ENCODE measurements at places on chromosomes 13 and 19.

- DNase-seq = no peak
Observed at GRCh38 chr13:62626771-62627170, 1211.1 kb upstream of the PCDH20 start.

DNA sequence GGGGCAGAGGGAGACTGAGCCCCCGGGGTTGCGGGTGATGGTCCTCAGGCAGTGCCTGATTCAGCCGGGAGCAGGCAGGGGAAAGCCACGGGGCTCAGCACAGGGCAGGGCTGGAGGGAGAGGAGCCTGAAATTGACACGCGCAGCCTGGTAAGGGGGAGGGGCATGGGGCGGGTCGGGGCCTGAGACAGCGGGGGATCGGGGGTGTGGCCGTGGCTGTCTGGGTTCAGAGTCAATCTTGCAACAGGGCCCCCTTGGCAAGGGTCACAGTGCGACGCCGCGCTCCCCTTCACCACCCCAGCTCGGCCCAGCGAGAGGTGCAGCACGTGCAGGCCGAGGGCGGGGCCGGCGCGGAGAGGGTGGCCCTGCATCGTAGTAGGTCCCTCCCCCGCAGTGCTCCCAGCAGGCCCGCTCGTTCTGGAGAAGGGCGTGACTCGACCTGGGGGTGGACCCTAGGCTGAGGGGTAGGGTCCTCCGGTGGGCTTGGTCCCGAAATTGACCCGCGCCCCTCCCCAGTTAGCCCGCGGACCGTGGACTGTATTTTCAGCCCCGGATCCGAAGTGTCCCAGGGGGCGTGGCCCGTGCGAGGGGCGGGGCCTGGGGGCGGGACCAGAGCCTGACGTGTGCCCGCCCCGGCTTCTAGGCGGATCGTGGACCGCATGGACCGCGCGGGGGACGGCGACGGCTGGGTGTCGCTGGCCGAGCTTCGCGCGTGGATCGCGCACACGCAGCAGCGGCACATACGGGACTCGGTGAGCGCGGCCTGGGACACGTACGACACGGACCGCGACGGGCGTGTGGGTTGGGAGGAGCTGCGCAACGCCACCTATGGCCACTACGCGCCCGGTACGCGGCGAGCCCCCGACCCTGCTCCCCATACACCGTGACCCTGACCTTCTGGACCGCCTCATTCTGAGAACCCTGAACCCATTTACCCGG is 6.0 kb downstream of the RCN3 start:
- DNase-seq = peak; percentile 85

GRCh38 chr13:44207476-44207875 is 166.1 kb upstream of the SERP2 start:
- DNase-seq = no peak

GRCh38 chr19:10936661-10937084 is 8.1 kb downstream of the TIMM29 start:
- no peak for DNase-seq

- DNase-seq = no peak
Observed at GRCh38 chr13:40692946-40693345, 26.5 kb upstream of the FOXO1 start.

- no peak for DNase-seq
Observed at GRCh38 chr19:23774106-23774505, 15.4 kb upstream of the ZNF681 start.

- no peak for DNase-seq
Observed at GRCh38 chr13:26342898-26343297, 89.0 kb downstream of the CDK8 start.

DNA sequence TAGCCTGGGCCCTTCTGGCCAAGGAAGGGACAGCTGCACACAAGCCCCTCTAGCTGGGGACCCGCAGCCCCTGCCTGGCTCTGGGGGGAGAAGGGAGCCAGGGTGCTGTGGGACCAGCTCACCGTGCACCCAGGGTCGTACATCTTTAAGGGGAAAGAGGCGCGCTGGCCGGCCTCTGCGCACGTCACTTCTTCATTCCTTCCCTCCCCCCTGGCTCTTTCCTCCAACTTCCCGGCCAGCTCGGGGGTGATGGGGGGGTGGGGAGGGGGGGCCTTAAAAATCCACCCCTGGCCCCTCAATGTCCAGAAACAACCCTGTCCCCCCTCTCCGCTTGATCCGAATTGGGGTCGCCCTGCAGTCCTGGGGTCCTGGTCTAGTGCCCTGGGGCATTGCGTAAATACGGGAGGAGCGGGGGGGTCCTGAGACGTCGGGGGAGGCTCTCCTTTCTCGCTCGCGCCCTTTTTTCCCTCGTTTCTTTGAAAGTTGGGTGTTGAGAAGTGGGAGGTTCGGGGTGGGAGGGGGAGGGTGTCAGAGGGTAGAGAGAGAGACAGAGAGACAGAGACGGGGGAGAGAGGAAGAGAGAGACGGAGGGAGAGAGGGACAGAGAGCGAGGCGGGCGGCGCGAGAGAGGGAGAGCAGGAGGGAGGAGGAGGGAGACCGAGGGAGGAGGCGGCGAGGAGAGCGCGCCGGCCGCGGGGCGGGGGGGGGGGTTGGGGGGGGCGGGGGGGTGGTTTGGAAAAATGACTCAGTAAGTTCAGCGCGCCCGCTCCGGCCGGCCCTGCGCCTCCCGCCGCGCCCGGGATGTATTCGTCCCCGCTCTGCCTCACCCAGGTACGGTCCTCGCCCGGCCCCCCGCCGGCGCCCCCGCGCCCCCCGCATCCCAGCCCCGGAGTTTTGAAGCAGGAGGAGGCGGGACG is at the start of gene NFIC:
Gene NFIC (plus strand): TSS at position 748 of the 917 bp plus-strand sequence. CDS start 54 bp downstream, at position 802.
- peak; percentile 41 for DNase-seq

DNA sequence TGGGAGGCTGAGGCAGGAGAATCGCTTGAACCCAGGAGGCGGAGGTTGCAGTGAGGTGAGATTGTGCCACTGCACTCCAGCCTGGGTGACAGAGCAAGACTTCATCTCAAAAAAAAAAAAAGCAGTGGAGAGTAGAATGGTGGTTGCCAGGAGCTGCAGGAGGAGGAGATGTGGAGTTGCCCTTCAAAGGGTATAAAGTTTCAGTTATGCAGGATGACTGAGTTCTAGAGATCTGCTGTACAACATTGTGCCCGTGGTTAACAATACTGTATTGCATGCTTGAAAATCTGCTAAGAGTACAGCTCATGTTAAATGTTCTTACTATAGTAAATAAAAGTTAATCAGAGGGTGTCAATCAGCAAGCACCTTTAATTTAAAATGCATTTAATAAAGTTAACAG is 28.4 kb upstream of the LATS2 start:
- DNase-seq = no peak

DNA sequence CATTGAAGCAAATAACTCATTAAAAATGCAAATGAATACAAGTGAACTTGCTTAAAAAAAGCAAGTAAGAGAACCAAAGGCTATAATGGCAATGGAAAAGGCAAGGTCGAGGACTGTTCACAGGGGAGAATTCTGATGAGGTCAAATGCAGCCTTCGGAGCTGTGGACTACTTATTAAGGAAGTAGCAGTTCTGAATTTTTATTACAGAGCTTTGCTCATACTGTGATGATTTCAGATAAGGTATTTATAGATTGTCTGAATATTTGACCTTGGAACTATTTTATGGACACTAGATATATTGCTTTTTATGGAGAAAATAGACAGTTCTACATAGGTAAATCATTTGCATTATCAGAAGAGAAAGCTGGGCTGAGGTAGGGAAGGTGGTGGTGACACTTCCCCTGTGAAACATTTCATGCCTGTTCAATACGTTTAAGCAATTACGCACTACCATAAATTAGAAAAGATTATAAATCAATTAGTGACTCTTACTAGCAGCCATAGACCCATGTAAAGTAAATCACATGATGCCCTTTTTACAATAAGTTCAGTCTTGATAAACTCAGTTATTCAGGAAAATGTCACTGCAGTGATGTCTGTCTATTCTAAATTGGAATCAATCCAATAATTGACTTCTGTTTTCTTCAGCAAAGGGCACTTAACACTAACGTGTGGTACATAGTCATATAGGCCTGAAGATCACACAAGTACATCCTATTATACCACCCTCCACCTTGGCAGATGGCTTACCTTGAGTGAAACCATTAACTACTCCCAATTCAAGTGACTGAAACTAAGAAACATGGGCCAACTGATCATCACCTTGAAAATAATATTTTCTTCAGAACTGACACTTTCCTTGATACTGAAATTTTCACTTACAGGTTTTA is 260.0 kb downstream of the KLF12 start:
- DNase-seq = no peak

GRCh38 chr13:83733293-83733692 is 149.0 kb downstream of the SLITRK1 start:
- DNase-seq = no peak

- no peak for DNase-seq
Observed at GRCh38 chr19:34994643-34995541, 5.2 kb upstream of the GRAMD1A start.

DNA sequence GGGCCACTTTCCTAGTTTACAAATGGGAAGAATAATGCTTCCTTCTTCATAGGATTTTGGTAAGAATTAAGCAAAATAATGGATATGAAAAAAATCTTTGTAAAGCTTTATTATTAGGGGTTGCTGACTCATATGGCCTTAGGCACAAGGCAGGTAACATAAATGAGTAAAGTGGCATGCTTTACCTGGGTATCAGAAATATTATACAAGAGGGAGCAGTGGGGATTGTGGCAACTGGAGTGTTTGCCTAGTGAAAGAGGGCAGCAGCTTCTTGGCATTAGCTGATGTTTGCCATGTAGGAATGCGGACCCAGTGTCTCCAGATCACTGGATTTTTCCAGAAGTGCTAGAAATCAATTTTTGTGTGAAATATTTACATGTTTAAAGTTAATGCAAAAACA is 19.5 kb downstream of the WDFY2 start:
- no peak for DNase-seq

- DNase-seq = no peak
Observed at GRCh38 chr19:56098731-56099568, 22.1 kb downstream of the ZNF787 start.

GRCh38 chr19:39998501-39998900 is 1.6 kb downstream of the ZNF546 start:
- no peak for DNase-seq

All from stimulated activated CD4-positive, alpha-beta T cell treated with anti-CD3 and anti-CD28 coated beads, Interleukin-1b, Interleukin-23, amount 100 ng/mL, for 4 hours (primary cell).